Stimulated activated CD8-positive, alpha-beta memory T cell treated with anti-CD3 and anti-CD28 coated beads, Interleukin-15, amount 100 ng/mL, for 24 hours (primary cell): ENCODE measurements at places on chromosomes 7 and 10.
A peak's percentile ranks its signal among the peaks of the same experiment; 100 is the strongest.

- DNase-seq, result no peak
Measured at GRCh38 chr10:104037261-104037951, 48.3 kb downstream of the COL17A1 start.

DNA sequence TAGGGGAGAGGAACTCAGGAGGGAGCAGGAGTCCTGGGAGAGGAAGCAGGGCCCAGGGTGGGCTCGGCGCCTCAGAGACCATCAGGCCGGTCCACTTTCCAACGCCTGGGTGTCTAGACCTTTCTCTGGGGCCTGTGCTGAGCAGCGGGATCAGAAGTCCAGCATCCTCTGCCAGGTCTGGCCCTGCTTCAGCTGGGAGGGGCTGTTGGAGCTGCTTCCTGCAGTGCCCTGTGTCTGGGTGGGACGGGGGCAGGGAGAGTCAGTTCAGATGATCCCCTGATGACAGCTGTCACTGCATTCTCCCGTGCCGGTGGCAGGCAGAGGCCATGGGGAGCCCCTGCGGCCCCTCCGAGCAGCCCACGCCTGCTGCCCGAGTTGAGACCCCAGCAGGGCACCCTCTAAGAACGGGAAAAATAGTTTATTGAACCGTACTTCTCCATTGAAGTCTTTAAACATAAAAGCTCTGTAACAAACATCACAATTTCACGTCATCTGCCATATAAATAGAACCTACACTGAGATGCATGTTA, 23.3 kb downstream of the AP5Z1 start:
- DNase-seq, result no peak

DNA sequence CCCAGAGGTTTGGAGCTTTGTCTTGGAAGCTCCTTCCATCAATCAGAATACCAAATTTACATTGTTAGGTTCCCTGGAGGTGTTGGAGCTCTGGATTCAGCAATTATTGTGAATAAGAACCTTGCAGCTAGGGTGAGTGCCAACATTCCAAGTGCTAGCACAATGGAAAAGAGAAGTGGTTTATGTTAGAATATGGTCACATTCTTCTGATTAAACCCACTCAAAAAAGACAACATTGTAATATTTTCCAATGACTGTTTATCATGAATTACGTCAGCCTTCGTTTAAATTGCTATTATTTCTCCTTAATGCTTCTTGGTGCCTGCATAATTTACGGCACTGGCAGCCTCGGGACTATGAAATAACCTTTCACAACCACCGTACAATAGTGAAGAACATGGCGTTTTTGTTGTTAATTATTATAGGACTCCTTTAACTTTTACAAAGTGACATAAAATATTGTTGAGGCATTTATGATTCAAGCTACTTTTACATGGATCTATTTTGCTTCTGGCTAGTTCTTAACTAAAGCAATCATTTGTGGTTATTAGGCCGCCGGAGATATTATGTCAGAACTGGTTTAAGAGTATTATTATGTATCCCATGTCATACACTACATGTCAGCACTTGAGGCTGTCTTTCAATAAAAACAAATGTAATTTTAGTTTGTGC, 117.7 kb downstream of the ARID5B start:
- DNase-seq, result no peak

DNA sequence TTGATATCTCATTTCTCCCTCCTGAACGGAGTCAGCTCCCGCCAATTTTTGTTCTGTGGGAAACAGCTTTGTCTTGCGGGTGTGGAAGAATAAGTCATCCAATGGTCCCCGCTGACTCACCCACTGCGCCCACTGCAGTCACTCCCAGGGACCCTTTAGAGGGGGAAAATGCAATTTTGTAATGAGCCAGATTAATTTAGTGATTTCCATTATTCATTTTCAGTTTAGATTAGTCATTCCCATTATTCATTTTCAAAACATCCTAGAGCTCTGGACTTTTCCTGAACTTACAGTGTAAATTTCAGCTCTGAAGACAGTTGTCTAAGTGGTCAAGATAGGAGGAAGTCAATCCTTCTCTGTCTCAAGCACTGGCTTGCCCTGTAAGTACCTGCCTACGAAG, 154.9 kb upstream of the TMEM72 start:
- no peak for DNase-seq

DNA sequence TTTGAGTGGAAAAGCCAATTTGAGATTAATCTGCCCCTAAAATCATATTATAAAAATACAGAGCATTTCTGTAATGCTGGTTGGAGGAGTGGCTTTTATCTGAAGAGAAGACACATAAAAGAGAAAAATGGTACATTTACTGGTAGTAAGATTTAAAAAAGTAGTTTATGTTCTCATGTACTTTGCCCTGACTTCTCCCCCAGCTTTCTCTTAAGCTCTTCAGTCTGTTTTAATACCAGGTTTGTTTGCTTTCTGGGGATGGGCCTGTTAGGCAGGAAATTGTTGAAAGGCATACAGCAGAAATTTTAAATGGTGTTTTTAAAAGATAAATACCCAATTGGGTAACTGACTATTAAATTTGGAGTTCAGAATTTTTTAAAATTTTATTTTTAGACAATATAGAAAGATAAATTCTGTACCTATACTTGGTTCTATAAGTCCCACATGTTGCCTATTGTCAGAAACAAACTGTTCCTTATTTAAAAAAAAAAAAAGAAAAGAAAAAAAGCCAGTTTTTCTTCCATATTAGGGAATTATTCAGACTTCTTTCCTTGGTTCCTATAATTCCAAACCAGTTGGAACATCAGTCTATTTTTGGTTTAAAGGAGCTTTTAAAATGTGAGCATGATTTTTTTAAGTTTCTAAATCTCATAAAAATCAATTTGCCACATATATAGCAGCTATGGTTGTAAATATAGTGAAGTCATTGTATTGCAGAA, 136.6 kb downstream of the ARID5B start:
- DNase-seq, result no peak

- no peak for DNase-seq
Measured at GRCh38 chr7:96297876-96298275, 24.0 kb downstream of the SLC25A13 start.

DNA sequence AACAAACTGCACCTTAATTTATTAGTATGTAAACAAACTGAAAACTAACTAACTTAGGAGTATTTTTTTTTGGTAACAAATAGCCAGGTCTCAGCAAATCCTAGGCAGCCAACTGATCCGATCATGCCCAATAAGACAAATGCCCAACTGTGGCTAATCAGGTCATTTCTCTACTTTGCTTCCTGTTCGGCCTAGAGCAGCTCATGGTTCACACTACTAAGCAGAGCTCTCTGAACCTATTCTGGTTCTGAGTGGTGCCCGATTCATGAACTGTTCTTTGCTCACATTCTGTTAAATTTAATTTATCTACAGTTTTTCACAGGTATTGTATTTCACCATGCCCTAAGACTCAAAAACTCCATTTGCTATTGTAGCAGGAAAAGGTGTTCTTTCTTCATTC, 55.1 kb downstream of the CCDC3 start:
- no peak for DNase-seq

DNA sequence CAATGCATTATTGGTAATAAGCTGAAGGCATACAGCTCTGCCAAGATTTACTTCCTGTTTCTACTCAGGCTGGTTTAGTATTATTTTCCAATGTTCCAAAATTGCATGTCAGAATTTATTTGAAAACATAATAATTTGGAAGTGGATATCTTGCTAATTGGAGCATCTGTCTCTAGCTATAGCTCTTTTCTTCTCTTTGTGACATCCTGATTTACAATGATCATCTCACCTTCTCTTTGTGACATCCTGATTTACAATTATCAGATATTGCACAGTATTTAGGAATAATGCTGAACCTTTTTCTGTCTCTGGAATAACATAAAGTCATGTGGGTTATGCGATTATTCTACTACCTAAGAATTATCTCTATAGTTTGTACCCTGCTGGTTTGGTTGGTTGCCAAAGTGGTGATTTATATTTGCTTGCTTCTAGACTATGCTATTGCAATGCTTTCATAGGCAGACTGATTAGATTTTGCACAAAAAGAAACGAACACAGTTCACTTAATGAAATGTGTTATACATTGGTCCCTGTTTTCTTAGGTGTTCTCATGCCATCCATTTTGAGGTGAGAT, 44.3 kb upstream of the CABCOCO1 start:
- no peak for DNase-seq

DNA sequence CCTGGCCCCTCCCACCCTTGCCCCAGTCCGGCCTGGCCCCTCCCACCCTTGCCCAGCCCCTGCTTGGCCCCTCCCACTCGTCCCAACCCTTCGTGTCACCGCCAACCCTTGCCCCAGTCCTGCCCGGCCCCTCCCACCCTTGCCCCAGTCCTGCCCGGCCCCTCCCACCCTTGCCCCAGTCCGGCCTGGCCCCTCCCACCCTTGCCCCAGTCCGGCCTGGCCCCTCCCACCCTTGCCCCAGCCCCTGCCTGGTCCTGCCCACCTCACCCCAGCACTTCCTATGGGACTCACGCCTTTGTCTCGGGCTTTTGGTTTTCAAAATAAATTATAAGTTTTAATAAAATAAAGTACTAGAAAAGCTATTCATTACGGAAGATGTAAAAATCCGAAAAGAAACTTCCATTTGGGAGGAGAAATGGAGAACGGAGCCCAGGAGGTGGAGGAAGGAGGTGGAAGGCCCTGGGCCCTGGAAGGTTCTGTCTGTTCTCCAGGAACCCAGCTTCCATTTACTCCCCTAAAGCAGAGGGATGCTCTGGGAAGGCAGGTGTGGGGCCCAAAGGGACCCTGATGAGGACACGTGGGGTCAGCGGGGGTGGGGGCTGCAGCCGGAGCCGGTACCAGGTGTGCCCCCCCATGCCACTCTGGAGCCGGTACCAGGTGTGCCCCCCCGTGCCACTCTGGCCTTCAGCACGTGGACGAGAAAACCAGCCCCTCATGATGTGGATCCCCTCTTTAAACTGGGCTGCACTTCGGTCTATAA, 52.2 kb downstream of the PWWP2B start:
- DNase-seq, result no peak

GRCh38 chr7:156897673-156898072, 4.7 kb upstream of the LMBR1 start:
- no peak for DNase-seq

DNA sequence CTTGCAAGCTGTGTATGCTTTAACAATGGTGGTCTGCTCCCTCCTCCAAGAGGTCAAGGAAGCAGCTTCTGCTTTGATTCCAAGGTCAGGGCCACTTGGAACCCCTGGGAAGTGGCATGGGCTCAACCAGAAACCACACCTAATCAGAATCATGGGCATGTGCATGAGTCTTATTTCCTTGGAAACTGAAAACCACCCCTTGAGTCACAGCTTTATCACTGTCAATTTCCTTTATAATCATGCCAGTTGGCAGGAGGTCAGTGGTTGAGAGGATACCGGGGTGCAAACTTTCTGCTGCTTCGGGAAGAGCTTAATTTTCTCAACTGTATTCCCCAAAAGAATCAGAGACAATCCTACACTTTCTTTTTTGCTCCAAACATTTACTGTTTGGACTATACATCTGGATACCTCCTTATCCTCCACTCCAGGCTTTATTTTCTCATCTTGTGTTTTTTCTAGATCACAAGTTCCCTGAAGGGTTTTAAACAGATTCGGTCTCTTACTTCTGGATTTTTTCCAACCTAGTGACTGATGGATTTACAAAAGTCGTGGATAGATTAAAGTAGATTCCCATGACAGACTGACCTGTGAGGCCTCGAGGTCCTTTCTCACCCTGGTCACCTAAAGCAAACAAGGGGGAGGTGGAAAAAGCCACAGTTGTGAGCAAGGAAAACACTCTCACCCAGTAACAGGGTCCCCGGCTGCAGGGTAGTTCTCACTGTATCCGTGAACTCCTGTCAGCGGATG, 36.0 kb downstream of the COL17A1 start:
- no peak for DNase-seq

DNA sequence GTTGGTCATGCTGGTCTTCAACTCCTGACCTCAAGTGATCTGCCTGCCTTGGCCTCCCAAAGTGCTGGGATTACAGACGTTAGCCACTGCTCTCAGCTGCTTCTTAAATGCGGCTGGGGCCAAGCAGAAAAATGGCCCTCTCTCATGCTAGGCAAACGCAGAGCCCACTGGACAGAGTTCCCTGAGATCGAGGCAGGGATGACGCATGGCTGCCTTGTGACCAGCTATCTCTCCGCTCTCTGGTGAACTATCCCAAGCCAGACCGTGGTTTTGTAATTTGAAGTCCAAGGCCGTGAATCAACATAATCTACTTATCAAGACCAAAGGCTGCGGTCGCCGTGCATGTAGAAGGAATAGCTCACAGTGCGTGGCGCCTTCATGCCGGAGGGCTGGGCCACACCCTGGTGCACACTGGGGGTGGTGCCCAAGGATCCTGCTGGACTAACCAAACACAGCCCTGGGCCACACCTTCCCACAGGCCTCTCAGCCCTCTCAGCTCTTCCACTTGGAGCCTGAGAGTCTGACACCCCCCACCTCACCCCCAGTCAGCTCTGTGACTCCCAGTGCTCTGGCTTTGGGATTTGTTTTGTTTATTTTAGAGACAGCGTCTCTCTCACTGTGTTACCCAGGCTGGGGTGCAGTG, 88.1 kb upstream of the CUX1 start:
- no peak for DNase-seq

DNA sequence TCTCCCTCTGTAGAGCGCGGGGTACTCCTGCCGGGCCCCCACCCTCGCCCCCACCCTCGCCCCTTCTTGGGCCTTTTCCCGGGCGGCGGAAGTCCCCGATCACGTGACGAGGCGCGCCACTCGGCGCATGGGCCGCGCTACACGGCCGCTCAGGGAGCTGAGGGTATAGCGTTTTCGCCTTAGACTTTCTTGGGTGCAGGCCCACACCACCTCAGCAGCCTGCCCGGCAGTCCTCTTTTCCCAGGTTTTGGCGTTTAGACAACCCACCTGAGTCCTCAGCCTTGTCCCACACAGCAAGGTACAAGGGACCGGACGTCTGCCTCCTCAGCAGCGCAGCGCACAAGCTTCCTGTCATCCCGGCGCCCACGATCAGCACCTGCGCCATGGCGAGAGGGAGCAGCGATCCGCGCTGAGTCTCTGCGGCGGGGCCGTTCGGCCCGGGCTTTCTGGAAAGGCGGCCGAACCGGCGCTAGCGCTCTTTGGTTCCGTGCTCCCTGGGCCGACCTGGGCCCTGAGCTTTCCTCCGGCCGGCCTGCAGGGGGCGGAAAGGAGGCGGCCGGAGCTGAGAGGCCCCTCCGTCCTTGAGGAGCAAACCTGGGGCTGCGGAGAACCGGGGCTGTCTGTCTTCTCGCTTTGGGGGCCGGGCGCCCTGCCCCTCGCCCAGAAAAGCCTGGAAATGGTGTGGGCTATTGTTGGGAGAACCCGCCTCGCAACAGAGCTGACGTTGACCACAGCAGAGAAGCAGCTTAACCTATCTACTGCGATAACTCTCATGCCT, at the start of gene RNLS:
TSS of gene RNLS (minus strand) at position 513 of the 778 bp plus-strand sequence.
- peak; percentile 47 for DNase-seq

DNA sequence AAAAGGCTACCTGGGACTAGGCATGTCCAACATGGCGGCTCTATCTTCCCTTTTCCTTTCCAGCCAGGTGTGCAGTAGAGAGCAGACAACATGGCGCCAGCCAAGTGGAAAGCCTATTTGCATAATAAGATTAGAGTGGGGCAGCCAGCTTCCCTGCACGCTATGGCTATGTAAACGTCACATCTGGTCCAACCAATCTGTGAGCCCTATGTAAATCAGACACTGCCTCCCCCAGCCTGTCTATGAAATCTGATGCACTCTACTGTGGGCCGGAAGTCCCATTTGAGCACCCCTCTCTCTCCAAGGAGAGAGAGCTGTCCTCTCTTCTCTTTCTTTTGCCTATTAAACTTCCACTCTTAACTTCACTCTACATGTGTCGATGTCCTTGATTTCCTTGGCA, 984.9 kb upstream of the AUTS2 start:
- DNase-seq, result no peak
